ENCODE measurements at places on chromosomes 16 and 17.
A peak's percentile ranks its signal among the peaks of the same experiment; 100 is the strongest.

GRCh38 chr16:11107780-11108465 lies 148.1 kb downstream of the SOCS1 start:
- DNase-seq = no peak
- H3K27me3 ChIP-seq = no peaks in the 10 kb centered on the region
- H3K27ac ChIP-seq = peak overlapping the region; percentile 69
- no peak overlapping the region for H3K4me3 ChIP-seq

DNA sequence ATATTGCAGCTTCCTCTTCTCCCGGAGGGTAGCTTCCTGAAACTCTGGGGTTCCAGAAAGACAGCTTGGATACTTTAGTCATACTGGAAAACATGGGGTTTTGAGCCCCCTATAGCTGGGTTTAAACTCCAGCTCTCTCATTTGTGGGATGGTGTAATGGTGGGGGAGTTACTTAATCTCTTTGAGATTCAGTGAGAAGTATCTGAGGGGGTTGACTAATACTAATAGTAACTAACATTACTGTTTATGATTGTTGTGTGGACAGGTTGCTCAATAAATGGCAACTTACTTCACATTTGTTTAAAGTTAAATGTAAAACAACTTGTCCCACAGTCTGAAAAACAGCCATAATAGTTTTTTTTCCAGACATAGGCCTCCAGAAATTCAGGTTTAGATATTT lies 5.1 kb upstream of the SUZ12 start:
- no peaks in the 10 kb centered on the region for H3K27me3 ChIP-seq
- H3K4me1 ChIP-seq = no peaks in the 10 kb centered on the region
- H3K36me3 ChIP-seq = no peaks in the 10 kb centered on the region
- no peak for DNase-seq

- H3K27me3 ChIP-seq = no peaks in the 10 kb centered on the region
- H3K4me3 ChIP-seq = no peak overlapping the region
- no peaks in the 10 kb centered on the region for H3K36me3 ChIP-seq
- DNase-seq = peak; percentile 5
- no peak overlapping the region for H3K27ac ChIP-seq
Observed at GRCh38 chr16:85491058-85491771, 121.9 kb upstream of the GSE1 start.

- H3K4me1 ChIP-seq = peaks cover 12% of the 10 kb centered on the region
- no peaks in the 10 kb centered on the region for H3K36me3 ChIP-seq
- peaks cover 15% of the 10 kb centered on the region for H3K27me3 ChIP-seq
Observed at GRCh38 chr17:49260817-49261291, 30.3 kb upstream of the PHOSPHO1 start.

- no peak overlapping the region for H3K4me3 ChIP-seq
- peaks cover 3% of the 10 kb centered on the region for H3K36me3 ChIP-seq
- DNase-seq = no peak
- H3K4me1 ChIP-seq = peaks cover 38% of the 10 kb centered on the region
Observed at GRCh38 chr17:68301438-68301959, 10.2 kb downstream of the ARSG start.

DNA sequence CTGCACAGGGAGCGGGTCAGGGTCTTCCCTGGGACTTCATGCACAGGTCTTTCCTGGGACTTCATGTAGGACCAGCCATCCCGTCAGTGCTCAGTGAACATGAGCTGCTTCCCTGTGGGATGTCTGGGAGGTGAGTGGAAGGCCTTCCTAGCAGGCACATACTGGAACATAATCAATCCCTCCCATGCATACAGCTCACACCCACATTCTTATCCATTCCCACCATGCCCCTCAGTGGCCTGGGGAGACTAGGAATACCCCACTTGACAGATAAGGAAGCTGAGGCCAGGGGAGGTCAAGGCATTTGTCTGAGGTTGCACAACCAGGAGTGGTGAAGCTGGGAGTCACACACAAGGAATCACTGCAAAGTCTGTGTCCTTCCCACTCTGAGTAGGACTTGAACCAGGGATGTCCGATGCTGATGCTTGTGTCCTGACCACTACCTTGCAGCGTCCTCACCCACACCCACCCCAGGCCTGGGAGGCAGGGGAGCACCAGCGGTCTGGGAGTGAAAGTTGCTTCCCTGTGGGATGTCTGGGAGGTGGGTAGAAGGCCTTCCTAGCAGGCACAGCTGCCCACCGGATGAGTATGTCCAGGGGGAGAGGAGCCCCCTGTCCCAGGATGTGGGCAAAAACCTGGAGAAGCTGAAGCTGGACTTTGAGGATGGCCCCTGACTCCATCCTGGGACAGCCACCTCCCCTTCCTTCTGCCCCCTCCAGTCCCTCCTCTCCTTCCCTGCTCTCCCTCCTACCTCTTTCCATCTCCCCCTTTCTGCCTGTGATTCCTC lies 1.0 kb upstream of the NLRC5 start:
- no peak for DNase-seq
- no peaks in the 10 kb centered on the region for H3K27me3 ChIP-seq
- H3K4me1 ChIP-seq = peaks cover 47% of the 10 kb centered on the region
- peaks cover 60% of the 10 kb centered on the region for H3K36me3 ChIP-seq
- peak overlapping the region; percentile 87 for H3K4me3 ChIP-seq

GRCh38 chr17:57714665-57715180 lies 30.4 kb downstream of the CCDC182 start:
- H3K36me3 ChIP-seq = no peaks in the 10 kb centered on the region
- no peak for DNase-seq
- H3K27me3 ChIP-seq = peaks cover 45% of the 10 kb centered on the region
- no peaks in the 10 kb centered on the region for H3K4me1 ChIP-seq

- H3K27me3 ChIP-seq = no peaks in the 10 kb centered on the region
- no peak overlapping the region for H3K4me3 ChIP-seq
- H3K27ac ChIP-seq = no peak overlapping the region
Observed at GRCh38 chr17:72273289-72274056, 152.7 kb downstream of the SOX9 start.

DNA sequence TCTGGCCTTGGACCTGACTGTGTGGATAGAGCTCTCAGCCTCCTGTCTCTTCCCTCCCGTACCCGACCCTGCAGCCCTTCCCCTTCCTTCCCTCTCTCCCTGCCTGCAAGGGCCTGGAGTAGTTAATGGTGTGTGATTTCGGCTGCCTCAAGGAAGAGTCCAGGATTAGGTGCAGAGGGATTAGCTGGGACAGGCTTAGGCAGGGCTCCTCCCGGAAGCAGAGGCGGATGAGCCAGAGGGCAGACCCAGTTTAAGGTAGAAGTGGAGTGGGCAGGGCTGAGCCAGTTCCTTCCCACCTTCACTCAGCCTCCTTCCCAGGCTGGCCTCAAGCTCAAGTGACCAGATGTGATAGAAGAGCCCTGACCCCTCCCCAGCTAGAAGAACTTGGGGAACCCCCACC lies 16.8 kb downstream of the GUCY2D start:
- no peak overlapping the region for H3K27ac ChIP-seq
- DNase-seq = no peak
- H3K4me3 ChIP-seq = no peak overlapping the region
- H3K36me3 ChIP-seq = no peaks in the 10 kb centered on the region
- peaks cover 20% of the 10 kb centered on the region for H3K27me3 ChIP-seq
- H3K4me1 ChIP-seq = peaks cover 8% of the 10 kb centered on the region

GRCh38 chr17:58525239-58525638 lies 10.8 kb upstream of the MTMR4 start:
- peaks cover 13% of the 10 kb centered on the region for H3K4me1 ChIP-seq
- H3K4me3 ChIP-seq = no peak overlapping the region
- no peaks in the 10 kb centered on the region for H3K36me3 ChIP-seq
- H3K27me3 ChIP-seq = peaks cover 18% of the 10 kb centered on the region

DNA sequence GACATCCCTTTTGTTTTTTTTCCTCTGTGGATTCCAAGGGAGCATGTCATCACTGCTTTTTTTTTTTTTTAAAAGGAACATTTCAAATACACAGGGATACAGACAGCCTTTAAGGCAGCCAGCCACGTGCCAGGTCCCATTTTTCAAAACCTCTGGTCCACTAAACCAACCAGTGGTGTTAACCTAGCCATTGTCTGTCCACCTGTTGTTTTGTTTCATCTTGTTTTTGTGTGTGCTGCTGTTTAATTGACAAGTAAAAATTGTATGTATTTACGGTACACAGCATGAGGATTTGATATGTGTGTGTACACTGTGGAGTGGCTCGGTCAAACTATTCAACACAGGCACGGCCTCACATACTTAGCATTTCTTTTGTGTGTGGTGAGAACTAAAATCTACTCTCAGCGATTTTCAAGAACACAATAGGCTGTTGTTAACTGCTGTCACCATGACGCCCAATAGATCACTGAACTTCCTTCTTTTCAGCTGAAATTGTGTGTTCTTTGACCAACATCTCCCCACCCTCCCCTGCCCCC lies 19.2 kb downstream of the TMEM114 start:
- DNase-seq = no peak
- peaks cover 6% of the 10 kb centered on the region for H3K27me3 ChIP-seq
- H3K27ac ChIP-seq = no peak overlapping the region
- no peaks in the 10 kb centered on the region for H3K36me3 ChIP-seq

GRCh38 chr17:50027172-50027880 lies 28.6 kb upstream of the ITGA3 start:
- H3K4me3 ChIP-seq = peak overlapping the region; percentile 55
- H3K27me3 ChIP-seq = peaks cover 18% of the 10 kb centered on the region
- no peak for DNase-seq
- H3K27ac ChIP-seq = peak overlapping the region; percentile 20

DNA sequence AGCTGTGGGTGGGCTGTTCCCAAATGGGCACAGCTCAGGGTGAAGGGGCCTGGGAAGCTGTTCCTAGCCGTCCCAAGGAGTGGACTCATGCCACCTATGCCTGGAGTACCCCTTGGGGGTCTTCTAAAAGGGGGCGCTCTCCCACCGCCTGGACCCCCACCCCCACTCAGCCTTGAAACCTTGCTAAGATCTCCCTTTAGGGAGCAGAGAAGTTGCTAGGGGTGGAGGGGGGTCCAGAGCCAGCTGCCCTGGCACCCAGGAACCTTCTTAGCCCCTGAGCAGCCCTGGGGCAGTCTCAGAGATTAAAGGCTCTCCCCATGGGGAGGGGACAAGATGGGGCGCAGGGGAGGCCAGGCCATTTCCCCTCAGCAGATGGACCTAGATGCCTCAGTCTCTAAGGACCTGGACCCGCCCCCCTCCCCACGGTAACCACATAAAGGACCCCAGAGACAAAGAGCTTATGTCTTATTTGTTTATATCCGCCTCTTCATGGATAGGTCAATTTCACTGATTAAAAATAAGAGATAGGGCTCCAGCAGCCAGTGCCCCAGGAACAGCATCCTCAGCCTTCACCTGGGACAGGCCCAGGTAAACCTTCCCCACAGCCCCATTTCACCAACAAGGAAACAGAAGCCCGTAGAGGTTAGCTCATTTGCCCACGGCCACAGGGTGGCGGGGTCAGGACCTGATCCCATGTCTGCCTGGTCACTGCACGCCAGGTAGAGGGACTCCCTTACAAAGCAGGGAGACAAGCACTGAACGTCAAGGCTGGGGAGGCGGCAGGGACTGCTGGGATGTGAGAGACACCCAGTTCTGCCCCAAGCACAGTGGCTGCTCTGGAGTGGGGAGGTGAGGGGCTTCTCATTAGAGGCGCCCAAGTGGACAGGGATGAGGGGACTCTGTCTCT lies 3.4 kb downstream of the MTSS2 start:
- H3K4me3 ChIP-seq = no peak overlapping the region
- no peaks in the 10 kb centered on the region for H3K4me1 ChIP-seq
- DNase-seq = no peak
- peaks cover 21% of the 10 kb centered on the region for H3K27me3 ChIP-seq
- no peaks in the 10 kb centered on the region for H3K36me3 ChIP-seq
- H3K27ac ChIP-seq = no peak overlapping the region

- peak within 1 kb of the TSS; percentile 97 for H3K4me3 ChIP-seq
- peaks cover 2% of the 10 kb centered on the region for H3K27me3 ChIP-seq
- DNase-seq = peak; percentile 85
- H3K36me3 ChIP-seq = no peaks in the 10 kb centered on the region
- peaks cover 46% of the 10 kb centered on the region for H3K4me1 ChIP-seq
Observed at GRCh38 chr17:47733047-47733673, at the start of gene TBX21. Gene TBX21, plus strand, starts transcription at chr17:47733236. Its CDS starts 219 bp downstream, at chr17:47733455.
